ENCODE measurements at places on chromosomes 12 and 14.

DNA sequence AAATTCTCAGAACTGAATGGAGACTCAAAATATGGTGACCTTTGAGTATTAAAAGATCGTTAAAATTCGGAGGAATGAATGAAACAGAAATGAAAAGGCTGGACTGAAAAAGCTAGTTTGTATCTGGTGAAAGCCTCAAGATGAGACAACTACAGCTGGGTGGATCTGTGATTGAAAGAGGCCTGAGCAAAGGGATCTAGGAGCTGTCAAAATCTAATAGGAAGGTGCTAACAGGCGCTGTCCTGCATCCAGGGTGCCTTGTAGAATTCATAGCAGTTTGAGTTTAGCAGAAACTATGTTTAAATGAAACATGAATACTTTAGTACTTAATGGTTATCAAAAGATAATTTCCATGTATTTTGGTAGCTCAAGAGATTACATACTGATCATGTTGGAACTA lies 2.3 kb downstream of the YY1 start:
- DNase-seq, result no peak

DNA sequence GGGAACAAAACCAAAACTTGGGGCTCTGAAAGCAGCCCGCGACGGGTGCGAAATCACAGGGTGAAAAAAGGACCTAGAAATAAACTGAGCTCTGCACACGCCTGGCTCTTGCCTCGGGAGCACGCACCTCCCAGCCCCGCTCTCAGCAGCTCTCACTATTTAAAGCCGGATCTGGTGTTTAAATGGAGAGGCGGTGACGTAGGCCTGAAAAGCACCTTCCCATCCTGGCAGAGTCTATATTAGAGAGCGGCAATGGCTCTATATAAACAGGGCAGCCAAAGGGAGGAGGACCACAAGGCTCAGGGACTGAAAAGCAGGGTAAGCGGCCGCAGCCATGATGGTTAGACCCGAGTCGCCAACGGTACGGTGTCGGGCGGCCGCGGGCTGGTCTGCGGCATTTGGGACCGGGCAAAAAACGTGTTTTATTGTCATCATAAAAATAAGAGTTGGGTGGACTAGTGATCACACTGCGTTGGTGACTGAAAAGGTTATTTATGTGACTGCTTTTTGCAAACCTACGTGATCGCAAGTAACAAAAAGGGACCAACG lies 1.5 kb downstream of the GTF2A1 start:
- peak; percentile 70 for DNase-seq

GRCh38 chr12:70919597-70920035 lies 922 bp downstream of the PTPRR start:
- DNase-seq, result no peak

- DNase-seq, result no peak
Observed at GRCh38 chr12:33314223-33314622, 125.4 kb downstream of the SYT10 start.

- DNase-seq, result no peak
Observed at GRCh38 chr12:103442822-103443221, 52.9 kb downstream of the C12orf42 start.

All from stimulated activated CD4-positive, alpha-beta T cell treated with anti-CD3 and anti-CD28 coated beads, Interleukin-15, amount 100 ng/mL, for 1 hour (primary cell).